Activated T-cell treated with anti-CD3 and anti-CD28 coated beads, Interleukin-2, amount 50 U/mL, for 72 hours (primary cell): ENCODE measurements at places on chromosomes 6 and 20.
A peak's percentile ranks its signal among the peaks of the same experiment; 100 is the strongest.

DNA sequence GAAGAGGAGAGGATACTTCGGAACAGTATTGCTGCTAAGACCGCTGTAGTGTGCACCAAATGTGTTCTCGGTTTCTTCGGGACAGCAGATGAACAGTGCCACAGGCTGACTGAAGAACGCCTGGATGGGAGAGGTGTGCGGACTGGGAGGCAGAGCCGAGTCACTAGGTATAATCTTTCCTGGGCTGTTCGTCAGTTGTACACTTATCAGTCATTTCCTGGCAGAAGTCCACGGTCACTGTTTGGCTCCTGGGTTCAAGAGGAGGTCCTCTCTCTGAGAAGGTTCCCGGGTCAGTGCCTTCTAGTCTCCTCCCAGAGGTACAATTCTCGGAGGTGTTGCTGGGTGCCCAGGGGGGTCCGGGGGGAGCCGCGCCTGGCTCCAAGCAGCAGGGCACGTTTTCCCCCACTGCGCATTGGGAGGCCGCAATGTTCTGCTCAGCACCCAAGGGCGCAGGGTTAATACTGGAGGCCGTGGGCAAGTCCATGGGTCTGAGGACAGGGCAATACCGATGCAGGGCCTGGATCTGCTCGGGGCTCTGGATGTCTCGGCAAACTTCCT, 38.1 kb downstream of the GJA10 start:
- H3K4me3 ChIP-seq: no peak overlapping the region
- H3K4me1 ChIP-seq: peaks cover 54% of the 10 kb centered on the region
- peaks cover 23% of the 10 kb centered on the region for H3K36me3 ChIP-seq
- no peaks in the 10 kb centered on the region for H3K27me3 ChIP-seq
- no peak for DNase-seq
- H3K27ac ChIP-seq: peak overlapping the region; percentile 73

GRCh38 chr6:159760602-159761057, 1.2 kb upstream of the ACAT2 start:
- no peaks in the 10 kb centered on the region for H3K27me3 ChIP-seq
- H3K4me3 ChIP-seq: peak overlapping the region; percentile 96
- peak overlapping the region; percentile 98 for H3K27ac ChIP-seq
- H3K4me1 ChIP-seq: peaks cover 49% of the 10 kb centered on the region
- peaks cover 9% of the 10 kb centered on the region for H3K36me3 ChIP-seq

GRCh38 chr6:36873612-36874442, 776 bp downstream of the PPIL1 start:
- H3K36me3 ChIP-seq: peaks cover 4% of the 10 kb centered on the region
- H3K4me3 ChIP-seq: peak overlapping the region; percentile 97
- H3K27ac ChIP-seq: peak overlapping the region; percentile 98
- no peak for DNase-seq
- H3K27me3 ChIP-seq: peaks cover 8% of the 10 kb centered on the region

DNA sequence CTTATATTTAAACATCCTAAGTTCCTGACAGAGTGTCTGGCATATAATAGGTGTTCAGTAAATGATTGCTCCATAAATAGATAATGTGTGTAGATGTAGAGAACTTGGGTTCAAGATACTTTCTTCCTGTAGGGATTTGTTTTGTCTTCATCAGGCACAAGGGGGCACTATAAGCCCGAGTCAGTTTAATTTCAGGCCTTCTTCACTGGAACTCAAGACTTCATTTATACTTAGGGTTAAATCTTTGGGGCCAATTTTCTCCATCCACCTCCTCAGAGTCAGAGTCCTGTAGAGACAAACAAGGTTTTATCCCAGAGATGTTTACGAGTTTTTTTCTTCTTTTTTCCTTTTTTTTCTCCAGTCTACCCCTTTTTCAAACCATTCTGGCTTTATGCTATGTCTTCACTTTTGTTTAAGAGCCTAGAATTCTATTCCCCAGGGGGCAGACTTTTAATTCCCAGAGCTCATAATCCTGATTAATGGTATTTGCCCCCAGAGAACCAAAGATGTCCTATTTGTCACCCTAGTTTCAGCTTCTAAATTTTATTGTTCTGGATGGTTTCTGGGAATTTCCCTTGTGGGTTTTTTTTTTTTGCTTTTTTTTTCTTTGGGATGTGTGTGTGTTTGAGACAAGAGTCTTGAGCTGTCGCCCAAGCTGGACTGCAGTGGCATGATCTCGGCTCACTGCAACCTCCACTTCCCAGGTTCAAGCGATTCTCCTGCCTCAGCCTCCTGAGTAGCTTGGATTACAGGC, 88.4 kb downstream of the HFE start:
- H3K4me3 ChIP-seq: peak overlapping the region; percentile 61
- peak overlapping the region; percentile 45 for H3K27ac ChIP-seq
- H3K4me1 ChIP-seq: peaks cover 60% of the 10 kb centered on the region
- H3K36me3 ChIP-seq: peaks cover 3% of the 10 kb centered on the region

GRCh38 chr20:15220009-15220656, 882.7 kb upstream of the FLRT3 start:
- peaks cover 6% of the 10 kb centered on the region for H3K4me1 ChIP-seq
- DNase-seq: no peak
- H3K27ac ChIP-seq: no peak overlapping the region
- H3K4me3 ChIP-seq: no peak overlapping the region

DNA sequence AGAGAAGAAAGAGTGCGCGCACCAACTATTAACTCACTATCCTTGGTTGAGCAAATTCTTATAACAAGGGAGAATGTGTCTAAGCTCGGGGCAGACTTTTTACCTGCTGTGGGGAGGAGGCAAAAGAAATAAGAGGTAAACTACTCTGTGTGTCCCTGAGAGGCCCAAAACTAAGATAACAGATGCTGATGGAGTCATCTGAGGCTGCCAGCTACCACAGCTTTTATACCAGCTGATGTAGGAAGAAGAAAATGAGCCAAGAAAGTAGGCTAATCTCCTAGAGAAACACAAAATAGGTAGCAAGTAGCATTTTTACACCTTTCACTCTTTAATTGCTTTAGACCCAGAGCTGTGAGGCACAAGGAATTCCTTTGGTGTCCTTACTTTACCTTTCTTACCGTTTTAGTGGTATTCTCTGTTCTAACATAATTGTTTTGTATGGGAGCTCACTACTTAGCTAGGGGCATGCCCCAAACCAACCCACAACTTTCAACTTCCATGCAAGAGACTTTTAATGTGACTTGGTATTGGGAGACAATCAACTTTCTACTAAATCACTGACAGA, 27.8 kb upstream of the PIM1 start:
- H3K36me3 ChIP-seq: no peaks in the 10 kb centered on the region
- peak overlapping the region; percentile 70 for H3K27ac ChIP-seq
- peak overlapping the region; percentile 65 for H3K4me3 ChIP-seq
- H3K27me3 ChIP-seq: no peaks in the 10 kb centered on the region
- DNase-seq: no peak

DNA sequence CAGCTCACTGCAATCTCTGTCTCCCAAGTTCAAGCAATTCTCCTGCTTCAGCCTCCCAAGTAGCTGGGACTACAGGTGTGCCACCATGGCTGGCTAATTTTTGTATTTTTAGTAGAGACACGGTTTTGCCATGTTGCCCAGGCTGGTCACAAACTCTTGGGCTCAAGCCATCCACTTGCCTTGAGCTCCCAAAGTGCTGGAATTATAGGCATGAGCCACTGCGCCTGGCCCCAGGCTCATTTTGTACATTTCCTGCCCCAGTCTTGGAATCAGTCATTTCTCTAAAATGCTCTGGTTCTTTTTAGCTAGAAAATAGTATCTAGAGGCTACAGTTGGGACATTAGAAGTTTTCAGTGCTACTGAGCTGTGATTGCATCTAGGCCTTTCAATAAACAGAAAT, 13.5 kb downstream of the MANBAL start:
- peaks cover 6% of the 10 kb centered on the region for H3K36me3 ChIP-seq
- H3K4me3 ChIP-seq: no peak overlapping the region
- H3K4me1 ChIP-seq: no peaks in the 10 kb centered on the region
- H3K27me3 ChIP-seq: no peaks in the 10 kb centered on the region
- no peak for DNase-seq

DNA sequence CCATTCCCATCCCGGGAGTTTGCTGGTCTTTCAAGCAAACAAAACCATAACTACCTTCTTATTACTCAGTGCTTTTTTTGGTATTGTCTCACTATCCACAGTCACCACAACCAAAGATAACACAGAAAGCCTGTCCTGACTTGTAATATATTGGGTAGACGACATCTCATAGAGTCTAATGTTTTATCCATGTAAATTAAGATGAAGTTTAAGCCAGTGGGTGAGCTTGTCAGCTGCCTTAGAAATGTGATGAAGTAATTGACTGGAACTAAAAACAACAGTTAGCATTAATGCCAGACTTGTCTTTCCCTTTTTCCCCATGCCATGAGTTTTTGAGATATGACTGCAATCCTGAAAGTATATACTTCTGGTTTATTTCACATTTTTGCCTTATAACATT, 282.7 kb upstream of the PRDM1 start:
- H3K27me3 ChIP-seq: peaks cover 11% of the 10 kb centered on the region
- H3K4me3 ChIP-seq: no peak overlapping the region
- H3K36me3 ChIP-seq: no peaks in the 10 kb centered on the region

- peak overlapping the region; percentile 88 for H3K4me3 ChIP-seq
- peaks cover 60% of the 10 kb centered on the region for H3K4me1 ChIP-seq
- DNase-seq: peak; percentile 50
- no peaks in the 10 kb centered on the region for H3K36me3 ChIP-seq
Measured at GRCh38 chr6:13355999-13356785, 27.9 kb upstream of the TBC1D7 start.

DNA sequence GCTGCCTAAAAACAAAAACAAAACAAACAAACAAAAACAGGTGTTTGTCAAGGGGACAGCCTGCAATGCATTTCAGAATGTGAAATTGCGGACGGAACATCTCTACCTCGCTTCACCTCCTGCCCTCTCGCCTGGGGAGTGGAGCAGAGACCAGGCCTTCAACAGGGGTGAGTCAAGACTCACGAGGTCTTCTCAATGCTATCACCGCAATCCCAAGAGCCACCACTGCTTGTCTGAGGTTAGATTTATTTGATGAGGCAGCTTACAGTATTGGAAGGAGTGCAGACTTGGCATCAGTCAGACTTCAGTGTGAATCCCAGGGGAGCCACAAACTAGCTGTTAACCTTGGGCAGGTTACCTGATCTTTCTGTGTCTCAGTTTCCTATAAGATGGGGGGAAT, 7.7 kb downstream of the GABRR1 start:
- H3K27me3 ChIP-seq: peaks cover 5% of the 10 kb centered on the region
- no peak for DNase-seq
- no peak overlapping the region for H3K27ac ChIP-seq
- no peak overlapping the region for H3K4me3 ChIP-seq
- H3K36me3 ChIP-seq: no peaks in the 10 kb centered on the region
- H3K4me1 ChIP-seq: no peaks in the 10 kb centered on the region

DNA sequence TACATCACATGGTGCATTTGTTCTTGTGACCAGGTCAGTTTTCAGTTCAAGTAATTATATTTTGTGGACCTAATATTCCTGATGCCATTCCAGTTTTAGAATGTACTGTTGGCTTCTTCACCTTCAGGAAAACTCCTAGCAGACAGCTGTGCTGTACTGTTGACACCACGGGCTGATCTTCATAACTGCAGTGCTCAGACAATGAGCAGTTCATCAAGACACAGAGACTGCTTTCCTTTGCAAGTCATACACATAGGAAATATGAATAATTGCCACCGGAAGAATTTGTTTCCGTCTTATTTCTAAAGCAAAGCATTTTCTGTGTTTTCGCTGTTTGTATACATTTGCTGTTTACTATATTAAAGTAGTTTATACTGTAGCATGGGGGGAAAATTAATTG, 89.8 kb downstream of the C6orf118 start:
- no peaks in the 10 kb centered on the region for H3K27me3 ChIP-seq
- DNase-seq: no peak
- H3K27ac ChIP-seq: no peak overlapping the region

DNA sequence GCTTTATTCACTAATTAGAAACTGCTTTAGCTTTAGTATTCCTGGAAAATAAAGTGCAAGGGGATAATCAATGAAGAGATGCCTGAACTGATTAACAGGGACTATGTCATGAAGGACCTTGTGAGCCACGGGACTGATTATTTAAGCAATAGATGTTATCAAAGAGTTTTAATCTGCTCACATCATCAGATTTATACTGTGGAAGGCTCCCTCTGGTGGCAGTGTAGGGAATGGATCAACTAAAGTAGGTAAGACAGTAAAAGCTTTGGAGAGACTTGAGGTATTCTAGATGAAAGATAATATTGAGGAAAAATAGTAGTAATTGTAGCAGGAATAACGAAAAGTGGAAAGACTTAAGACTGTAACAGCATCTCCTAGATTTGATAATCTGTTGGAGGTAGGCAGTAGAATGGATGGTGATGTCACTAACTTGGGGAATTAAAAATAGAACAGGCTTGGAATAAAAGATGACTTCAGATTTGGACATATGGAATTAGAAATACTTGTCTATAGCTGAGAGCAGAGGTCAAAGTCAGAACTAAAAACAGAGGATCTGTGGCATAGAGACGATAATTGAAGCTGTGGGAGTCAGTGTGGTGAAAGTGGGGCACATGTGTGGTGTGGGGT, 80.3 kb upstream of the HTR1E start:
- no peaks in the 10 kb centered on the region for H3K4me1 ChIP-seq
- H3K4me3 ChIP-seq: no peak overlapping the region
- DNase-seq: peak; percentile 21
- no peak overlapping the region for H3K27ac ChIP-seq
- H3K36me3 ChIP-seq: no peaks in the 10 kb centered on the region
- no peaks in the 10 kb centered on the region for H3K27me3 ChIP-seq

GRCh38 chr6:106466211-106466610, 105.7 kb downstream of the CRYBG1 start:
- no peak overlapping the region for H3K4me3 ChIP-seq
- no peak overlapping the region for H3K27ac ChIP-seq
- H3K27me3 ChIP-seq: peaks cover 35% of the 10 kb centered on the region
- no peaks in the 10 kb centered on the region for H3K4me1 ChIP-seq
- no peak for DNase-seq

GRCh38 chr6:5680095-5680494, 326.6 kb downstream of the NRN1 start:
- peak overlapping the region; percentile 35 for H3K27ac ChIP-seq
- H3K36me3 ChIP-seq: peaks cover 4% of the 10 kb centered on the region
- no peaks in the 10 kb centered on the region for H3K27me3 ChIP-seq

DNA sequence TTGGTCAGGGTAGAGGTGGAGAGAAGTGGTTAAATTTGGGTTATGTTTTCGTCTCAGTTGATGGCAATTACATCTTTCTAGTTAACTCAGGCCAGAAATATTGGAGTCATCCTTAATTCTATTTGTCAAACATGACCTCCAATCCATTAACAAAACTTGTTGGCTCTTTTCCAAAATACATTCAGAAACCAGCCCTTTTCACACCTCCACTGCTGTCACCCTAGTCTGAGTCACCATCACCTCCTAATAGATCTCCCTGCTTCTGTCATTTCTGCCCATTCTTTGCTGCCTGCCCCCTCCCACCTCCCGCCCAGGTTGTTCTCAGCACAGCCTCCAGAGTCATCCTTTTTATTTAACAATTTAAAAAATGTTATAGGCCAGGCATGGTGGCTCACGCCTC, 3.0 kb upstream of the ABCF1 start:
- H3K4me3 ChIP-seq: peak overlapping the region; percentile 28
- H3K4me1 ChIP-seq: peaks cover 64% of the 10 kb centered on the region
- H3K36me3 ChIP-seq: peaks cover 3% of the 10 kb centered on the region
- no peak overlapping the region for H3K27ac ChIP-seq
- peak; percentile 31 for DNase-seq
